Cardiac septum (tissue), 1 donor: ENCODE measurements at places on chromosomes 7 and 10. TPM values are rescaled to one million over a fixed set of nuclear protein-coding genes. Genes with fewer than 3 reads are reported as not detected.

Gene HMX2
- not detected for total RNA-seq

Gene CFTR
- total RNA-seq: 0.19 TPM

- DNase-seq: no peak
Observed at GRCh38 chr7:111030336-111030735, 60.6 kb upstream of the LRRN3 start.

- no peak for DNase-seq
Observed at GRCh38 chr10:67666416-67667034, 29.5 kb downstream of the CTNNA3 start.

DNA sequence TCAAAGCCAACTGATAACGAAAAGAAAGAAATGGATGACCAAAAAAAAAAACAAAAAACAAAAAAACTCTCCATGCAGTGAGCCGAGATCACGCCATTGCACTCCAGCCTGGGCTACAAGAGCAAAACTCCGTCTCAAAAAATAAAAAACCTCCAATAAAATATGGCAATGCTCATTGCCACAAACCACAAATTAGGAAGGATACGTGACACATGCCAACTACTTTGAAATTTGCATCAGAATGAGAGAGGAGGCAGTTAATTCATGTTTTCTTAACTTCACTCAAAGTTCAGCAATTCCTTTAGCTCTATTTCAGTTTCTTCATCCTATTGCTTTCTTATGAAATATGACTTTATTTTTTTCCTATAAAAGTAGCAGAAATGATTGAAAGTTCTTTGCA is 398.1 kb upstream of the C7orf33 start:
- no peak for DNase-seq

Gene UNCX
- not detected for total RNA-seq

DNA sequence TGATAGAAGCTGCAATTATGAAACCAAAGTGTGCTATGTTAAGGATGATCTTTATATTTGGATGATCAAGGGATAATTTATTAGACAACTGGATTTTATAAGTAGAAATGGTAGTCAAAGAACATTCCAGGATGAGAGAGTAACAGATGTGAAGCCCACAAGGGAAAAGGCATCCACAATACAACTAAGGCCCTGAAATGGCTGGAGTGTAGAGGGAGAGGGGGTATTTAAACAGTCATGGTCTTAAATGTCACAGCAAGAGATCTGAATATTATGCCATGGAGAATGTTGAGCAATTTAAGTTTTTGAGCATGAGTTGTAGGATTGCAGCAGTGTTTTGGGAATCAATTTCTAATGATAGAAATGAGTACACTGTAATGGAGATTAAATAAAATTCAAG is 282.3 kb upstream of the DKK1 start:
- DNase-seq: no peak

Gene MPP7
- 13.1 TPM for total RNA-seq

DNA sequence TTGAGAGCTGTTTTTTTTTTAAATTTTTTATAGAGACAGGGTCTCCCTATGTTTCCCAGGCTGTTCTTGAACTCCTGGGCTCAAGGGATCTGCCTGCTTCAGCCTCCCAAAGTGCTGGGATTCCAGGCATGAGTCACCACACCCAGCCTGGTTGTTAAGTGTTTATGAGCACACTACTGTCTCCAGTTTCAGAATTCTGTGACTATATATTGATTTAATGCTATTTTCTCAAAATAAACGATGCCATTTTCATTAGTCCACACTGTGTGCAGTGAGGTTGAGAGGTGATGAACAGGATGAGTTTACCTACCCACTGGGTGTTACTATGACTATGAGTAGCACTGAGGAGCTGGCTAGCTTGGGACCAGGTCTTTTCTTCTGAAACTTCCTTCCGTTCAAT is 110.9 kb upstream of the FAM180A start:
- no peak for DNase-seq
